ENCODE measurements at places on chromosomes 7 and 10.

- peak; percentile 47 for DNase-seq
Measured at GRCh38 chr10:24944512-24945255, 7.7 kb downstream of the PRTFDC1 start.

DNA sequence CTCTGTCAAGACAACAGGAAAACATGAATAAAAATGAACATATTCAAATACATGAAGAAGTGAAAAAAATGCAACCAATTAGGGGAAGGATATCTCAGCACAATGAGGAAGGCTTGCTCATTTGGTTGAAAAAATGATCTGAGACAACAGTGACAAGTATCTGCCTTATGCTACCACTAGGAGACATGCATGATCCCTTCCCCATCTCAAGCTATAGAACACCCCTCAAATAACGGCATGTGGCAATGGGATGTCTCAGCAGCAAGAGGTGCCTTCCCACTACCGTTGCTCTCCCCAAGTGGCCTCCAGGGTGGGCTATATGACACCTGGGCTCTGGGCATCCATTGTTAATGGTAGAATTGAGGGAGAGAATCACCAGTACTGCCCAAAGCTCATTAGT lies 98.1 kb upstream of the RSU1 start:
- no peak for DNase-seq

- DNase-seq, result no peak
Measured at GRCh38 chr10:116905845-116906210, 56.5 kb downstream of the ENO4 start.

DNA sequence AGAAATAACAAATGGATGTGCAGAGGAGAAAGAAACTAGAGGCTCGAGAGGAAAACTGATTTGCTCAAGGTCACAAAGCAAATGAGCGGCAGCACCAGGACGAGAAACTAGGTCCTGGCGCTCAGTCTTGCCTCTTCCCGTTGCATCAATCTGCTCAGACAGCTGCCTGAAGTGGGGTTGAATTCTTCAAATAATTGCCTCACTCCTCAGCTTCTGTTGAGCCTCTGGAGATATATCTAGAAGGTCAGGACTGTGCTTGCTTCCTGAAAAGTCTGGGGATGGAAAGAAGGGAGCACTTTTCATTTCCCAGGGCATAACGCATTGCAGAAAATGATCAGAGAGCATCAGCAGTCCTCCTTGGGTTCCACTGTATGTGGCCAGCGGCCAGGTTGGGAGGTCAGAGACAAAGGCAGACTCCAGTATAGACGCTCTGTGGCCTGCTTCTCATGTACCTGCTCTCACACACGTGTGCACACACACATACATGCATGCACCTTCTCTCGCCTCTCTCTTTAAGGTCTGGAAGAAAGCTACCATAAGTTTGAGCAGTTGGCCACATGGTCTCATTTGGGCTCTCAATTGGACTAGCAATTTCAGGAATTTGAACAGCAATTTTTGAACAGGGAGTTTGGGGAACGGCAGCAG lies 83.7 kb upstream of the DUSP5 start:
- DNase-seq, result peak; percentile 25

DNA sequence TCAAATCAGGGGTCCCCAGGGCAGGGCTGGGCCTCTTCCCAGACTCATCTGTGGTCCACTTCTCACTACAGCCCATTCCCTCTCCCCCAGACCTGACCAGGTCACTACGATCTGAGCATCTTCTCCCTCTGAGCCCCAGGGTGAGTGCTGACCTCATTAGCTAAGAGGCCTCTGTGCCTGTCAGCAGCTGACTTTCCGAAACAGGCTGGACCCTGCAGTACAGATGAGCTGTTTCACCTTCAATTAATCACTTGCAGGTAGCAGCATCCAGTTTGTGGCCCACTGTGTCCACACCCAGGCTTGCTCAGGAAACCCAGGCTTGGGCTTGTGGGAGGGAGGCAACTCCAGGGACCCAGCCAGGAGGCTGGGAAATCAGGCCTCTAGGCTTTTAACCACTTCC lies 24.3 kb downstream of the SRRM3 start:
- no peak for DNase-seq

DNA sequence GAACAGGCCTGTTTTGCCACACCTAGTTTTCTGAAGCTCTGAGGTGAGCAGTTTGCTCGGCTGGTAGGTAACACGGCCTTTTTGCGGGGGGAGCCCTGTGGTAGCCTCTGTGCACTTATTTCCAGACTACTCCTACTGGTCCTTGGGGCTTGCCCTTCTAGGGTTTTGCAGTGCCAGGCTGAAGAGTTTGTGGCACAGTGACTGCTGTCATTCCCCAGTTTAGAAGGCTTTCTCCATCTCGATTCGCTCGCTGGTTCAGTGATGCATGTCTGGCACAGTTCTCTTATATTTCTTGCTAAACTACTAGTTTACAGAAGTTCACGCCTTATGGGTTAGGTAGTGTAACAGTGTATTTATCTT lies 711 bp downstream of the KIF20B start:
- peak; percentile 19 for DNase-seq

Data from EL (cell line).